ENCODE measurements at places on chromosomes 2 and 18.

- DNase-seq = no peak
Measured at GRCh38 chr2:32904751-32905150, 42.0 kb upstream of the LTBP1 start.

DNA sequence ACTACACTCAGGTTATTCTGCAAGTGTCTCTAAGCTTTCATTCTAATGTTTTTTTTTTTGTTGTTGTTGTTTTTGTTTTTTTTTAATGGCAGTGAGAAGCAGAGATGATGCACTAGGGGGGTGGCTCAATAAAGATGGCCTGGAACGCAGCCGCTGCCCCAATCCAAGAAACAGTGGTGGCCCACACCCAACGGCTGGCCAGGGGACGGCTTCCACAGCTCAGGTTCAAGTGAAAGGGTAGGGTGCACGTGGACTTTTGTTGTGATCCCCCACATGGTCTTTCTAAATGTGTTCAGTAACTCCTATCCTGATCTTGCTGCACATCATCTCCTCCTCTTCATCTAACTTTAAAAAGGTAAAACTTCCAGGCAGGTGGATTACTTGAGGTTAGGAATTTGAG, 190.1 kb downstream of the NDUFA10 start:
- DNase-seq = no peak

DNA sequence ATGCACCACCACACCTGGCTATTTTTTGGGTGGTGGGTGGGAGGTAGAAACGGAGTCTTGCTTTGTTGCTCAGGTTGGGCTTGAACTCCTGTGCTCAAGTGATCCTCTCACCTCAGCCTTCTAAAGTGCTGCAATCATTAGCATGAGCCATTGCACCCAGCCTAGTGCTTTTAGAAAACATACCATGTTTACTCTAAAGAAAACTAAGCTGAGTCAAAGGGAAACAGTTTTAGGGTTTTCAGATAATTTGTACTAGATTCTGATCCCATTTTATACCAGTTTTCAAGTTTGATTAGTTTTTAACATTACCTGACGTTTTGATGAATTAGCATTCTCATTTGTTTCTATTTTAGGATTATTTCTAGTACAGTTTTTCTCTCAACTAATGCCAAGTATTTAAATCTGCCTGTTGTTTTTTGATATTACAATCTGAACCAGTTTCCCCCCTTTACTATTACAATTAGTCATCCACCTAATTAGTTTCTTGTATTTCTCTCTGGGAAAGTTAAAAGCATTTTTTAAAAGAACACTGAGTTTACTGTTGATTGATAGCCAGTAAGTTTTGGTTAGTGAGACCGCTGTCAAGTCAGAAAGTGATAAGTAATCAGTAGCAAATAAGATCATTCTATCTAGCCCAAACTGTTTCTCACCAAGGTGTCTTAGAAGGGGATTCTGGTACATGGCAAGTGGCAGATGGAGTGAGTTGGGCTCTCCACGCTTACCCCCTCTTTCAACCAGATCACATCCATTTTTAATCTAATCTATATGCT, 24.2 kb upstream of the TBR1 start:
- DNase-seq = no peak

GRCh38 chr18:78582898-78583738, 396.5 kb upstream of the SALL3 start:
- DNase-seq = no peak

DNA sequence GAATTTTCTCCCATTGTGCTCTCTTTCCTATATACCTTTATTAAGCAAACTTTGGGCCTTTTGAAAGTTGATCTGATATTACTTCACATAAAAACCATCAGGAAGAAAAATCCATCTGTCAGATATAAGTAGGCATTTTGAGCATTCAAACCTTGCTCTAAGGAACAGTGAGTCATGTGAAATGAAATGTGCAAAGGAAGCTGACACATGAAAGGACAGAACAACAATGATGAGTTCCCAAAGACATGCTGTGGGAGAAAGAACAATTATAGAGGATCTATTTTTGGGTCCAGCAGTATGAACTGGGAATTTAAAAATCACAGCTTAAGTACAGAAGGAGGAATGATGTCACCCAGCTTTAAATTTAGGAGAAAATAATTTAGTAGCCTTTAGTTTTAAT, 18.1 kb downstream of the CALCRL start:
- no peak for DNase-seq

- peak; percentile 88 for DNase-seq
Measured at GRCh38 chr2:65382776-65383357, 49.5 kb downstream of the SPRED2 start.

DNA sequence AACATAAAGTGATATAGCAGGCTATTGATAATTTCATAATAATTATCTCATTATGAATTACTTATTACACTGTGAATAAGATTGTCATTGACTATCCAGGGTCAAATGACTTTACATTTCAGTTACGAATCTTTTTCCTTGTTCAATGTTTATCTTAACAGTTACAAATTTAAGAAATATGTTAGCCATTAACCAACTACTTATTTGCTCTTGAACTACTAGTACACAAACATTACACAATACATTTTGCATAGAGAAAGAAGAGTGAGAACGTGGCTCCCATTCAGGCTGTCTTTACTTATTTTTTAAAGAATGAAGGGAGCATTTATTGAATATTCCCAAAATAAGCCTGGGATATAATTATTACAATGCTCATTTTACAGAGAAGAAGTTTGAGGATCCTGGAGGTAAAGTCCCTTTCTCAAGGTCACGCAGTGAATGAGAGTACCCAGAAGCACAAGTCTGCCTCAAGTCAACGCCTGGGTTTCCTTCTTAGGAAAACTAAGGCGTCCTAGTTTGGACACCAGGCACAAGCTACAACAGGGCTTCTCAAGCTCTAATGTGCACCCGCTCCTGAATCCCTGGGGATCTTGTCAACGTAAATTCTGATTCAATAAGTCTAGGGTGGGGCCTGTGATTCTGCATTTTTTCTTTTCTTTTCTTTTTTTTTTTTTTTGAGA, 164.2 kb downstream of the FIGN start:
- no peak for DNase-seq

GRCh38 chr2:152284398-152284797, 50.6 kb upstream of the FMNL2 start:
- DNase-seq = no peak

DNA sequence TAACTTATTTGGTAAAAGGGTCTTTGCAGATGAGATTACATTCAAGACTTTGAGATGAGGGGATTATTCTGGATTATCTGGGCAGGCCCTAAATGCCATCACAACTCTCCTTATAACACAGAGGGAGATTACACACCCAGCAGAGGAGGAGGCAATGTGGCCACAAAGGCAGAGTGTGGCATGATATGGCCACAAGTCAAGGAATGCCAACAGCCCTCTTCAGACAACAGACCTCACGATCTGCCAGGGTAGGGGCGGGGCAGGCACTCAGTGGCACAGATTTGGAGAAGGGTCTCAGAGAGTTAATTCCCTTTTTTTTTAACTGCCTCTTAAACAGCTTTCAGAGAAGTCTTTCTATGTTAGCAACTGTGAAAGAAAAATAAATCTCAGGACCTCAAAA, 96.9 kb downstream of the CYP26B1 start:
- no peak for DNase-seq

- no peak for DNase-seq
Measured at GRCh38 chr2:105711394-105711793, 33.3 kb upstream of the NCK2 start.

GRCh38 chr18:40852406-40852805, 1102.6 kb upstream of the PIK3C3 start:
- no peak for DNase-seq

DNA sequence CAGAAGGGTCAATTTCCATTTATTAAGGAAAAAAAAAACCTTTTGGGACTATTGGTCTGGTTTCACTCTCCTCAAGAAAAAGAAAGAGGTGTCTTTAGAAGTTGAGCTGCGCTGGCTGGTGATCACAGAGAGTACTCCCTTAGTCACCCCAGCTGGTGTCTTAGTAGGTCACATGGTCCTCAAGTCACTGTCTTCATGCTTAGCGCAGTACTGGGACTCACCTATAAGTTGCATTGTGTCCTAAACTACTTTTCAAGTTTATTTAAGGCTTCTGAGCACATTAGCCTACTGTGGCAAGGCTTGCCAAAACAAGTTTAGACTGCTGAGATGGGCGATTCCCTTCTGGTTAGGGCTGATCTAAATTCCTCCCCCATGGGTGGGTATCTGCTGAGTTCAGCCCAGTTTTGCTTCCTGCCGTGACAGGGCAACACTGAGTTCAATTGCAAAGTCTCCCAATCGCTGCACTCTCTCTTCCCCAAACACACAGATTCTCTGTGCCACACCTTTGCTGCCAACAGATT, 824.9 kb upstream of the CRIM1 start:
- DNase-seq = no peak

DNA sequence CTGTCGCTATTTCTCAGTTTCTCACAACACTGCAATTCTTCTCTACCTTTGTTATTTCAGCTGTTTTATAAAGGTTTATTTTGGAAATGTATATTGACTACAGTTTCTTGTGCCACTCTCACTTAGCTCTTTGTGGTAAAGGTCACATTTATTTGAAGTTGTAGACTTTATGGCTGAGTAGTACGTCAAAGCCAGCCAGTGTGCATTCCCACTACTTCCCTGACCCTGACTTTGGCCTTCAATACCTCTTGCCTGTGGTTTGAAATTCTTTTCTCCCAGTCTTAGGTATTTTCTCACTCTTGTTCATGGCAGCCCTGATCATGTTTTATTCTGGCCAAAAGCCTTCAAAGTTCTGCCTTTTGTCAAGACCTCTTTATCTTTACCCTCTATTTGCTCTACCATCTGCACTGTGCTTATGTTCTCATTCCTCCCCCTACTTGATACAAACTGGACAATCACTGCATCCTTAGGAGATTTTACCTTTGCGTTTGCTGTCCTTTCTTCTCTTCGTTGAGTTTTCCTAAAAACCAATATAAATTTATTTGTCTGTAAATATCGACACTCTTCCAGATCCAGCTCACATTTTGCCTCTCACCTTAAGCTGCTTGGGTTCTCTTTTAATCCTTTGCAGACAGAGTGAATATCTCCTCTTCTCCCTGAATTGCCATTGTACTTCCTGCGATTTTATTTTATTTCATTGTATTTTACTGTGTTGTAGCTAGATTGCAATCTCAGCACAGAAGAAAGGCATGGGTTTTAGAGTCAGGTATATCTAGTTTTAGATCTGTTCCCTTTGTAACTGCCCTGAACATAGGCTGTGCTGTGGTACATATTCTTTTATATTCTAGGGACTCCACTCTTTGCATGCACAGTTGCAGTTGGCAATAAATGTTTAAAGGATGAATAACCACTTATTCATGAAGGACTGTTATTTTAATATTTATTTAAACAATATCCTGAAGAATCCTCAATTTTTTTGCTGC, 31.2 kb downstream of the GULP1 start:
- DNase-seq = no peak

DNA sequence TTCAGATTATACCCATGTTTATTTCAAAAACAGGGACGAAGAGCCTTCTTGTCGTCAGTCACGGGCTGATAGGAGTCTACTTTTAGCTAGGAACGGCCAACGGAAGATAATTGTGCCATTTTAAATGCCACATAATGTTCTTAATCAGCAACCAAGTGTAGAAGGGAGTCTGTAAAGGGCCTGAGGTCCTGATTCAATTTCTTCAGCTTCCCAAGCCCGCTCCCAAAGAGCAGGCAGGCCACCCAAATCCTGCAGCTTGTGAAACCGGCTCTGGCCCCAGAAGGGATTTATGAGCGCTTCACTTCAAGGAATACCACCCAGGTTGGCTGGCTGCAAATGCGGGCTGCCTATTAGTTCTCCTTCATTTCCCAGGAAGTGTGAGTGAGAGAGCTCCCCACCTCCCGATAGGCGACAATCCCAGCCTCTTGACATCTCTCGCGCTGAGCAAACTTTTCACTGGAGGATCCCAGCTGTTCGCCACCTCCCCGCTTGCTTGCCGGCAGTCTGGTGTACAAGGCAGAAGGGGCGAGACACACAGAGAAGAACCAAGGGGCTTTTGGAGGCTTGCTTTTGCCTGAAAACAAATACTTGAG, 272.9 kb downstream of the CDH20 start:
- no peak for DNase-seq

GRCh38 chr2:97713296-97714083, at the start of gene ZAP70:
ZAP70 (plus strand) TSS chr2:97713576; CDS start chr2:97724037, 10,461 bp downstream.
- DNase-seq = no peak
